ENCODE measurements at places on chromosomes 12 and 14. TPM values are rescaled to one million over a fixed set of nuclear protein-coding genes. Genes with fewer than 3 reads are reported as not detected.

Gene PZP
- not detected for total RNA-seq

Gene NEUROD4
- total RNA-seq = not detected

Gene BHLHE41
- total RNA-seq = 4.9 TPM

Gene TOMM20L
- not detected for total RNA-seq

Gene PTCSC3
- total RNA-seq = not detected

Gene KRT80
- 349 TPM for total RNA-seq

Gene ANAPC5
- 97.4 TPM for total RNA-seq

Gene EIF2S3B
- 0.51 TPM for total RNA-seq

Gene LTB4R2
- 150 TPM for total RNA-seq

Gene KRT82
- total RNA-seq = not detected

Gene SYNDIG1L
- total RNA-seq = 0.25 TPM

GRCh38 chr12:87870493-87871460 lies 158.4 kb downstream of the C12orf50 start:
- no peak for DNase-seq

DNA sequence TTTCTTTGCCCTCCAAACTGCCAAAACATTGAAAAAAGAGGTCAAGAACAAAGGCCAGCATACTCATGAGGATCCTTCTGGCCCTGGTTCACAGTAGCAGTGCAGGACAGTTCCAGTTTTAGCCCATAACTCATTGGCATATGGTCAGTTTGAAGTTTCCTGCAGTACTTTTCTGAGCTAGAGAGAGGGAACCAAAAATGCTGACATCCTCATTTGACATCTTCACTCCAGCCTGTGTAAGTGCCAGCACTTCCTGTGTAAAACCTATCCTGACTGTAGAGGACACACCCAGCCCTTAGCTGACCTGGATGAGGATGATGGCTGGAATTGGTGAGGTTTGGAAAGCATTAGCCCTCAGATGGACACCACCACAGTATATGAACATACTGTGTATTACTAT lies 84.1 kb downstream of the FGD4 start:
- DNase-seq = no peak

DNA sequence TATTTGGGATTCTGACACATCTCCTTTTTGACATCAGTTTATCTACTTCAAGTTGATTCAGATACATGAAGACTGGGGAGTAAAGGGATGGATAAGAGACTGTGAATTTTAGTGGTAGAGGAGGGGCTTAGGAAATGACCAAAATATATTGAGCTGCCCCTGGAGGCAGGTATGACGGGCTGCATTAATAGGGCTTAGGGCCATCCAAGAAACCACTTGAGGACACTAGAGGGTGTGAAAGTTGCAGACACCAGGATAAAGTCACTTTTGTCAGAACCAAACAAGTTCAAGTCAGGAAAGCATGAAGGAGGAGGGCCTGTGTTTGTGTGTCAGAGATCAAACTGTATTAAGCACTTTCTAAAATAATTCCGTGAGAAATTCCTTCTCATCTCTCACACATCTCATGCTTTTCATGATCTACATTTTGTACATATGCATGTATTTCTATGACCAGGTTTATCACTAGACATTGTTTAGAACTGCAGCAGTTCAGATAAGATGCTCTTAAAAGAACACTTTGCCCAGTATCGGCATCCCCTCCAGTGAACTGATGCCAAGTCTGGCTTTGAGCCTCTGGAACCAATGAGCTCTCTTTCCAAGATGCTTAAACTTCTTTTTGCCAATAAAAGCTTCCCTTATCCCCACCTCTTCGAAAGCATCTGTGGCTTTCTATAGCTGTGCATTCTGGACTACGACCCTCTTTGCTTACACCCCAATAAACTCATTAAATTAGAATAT lies 136.9 kb downstream of the SLC38A1 start:
- DNase-seq = no peak

GRCh38 chr14:67533754-67534085 lies 630 bp downstream of the PLEKHH1 start:
- no peak for DNase-seq

DNA sequence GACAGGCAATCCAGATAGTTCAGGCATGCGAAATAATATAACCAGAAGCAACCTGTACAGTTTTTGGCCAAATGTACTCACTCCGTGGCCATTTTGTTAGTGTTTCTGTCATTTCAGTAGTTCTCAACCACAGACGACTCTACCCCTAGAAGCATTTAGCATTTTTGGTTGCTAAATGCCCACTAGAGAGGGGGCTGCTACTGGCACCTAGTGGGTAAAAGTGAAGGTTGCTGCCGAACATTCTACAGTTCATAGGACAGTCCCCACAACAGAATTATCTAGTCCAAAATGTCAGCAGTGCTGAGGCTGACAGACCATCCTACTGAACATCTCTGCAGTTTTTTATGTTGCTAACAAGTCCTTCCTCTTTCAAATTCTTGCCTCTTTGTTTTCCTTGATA lies 107.4 kb downstream of the TSHR start:
- no peak for DNase-seq

DNA sequence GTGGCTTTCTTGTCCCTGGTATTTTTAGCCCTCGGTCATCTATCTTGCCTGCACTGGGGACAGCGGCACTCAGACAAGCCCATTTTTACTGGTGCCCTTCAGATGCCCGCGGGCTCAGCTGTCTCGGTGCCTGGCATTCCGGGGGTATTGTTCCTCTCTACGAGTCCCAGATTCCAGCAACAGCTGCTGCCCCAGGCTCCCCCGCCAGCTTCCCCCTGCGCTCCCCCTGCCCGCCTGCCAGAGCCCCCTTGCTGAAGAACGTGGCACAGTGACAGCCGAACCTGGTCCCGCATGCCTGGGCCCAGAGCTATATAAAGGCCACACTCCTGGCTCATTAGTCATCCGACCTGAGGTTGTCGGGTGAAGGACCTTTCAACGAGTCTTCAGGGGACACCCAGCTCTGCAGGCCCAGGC lies 10.9 kb upstream of the MYL2 start:
- peak; percentile 73 for DNase-seq

DNA sequence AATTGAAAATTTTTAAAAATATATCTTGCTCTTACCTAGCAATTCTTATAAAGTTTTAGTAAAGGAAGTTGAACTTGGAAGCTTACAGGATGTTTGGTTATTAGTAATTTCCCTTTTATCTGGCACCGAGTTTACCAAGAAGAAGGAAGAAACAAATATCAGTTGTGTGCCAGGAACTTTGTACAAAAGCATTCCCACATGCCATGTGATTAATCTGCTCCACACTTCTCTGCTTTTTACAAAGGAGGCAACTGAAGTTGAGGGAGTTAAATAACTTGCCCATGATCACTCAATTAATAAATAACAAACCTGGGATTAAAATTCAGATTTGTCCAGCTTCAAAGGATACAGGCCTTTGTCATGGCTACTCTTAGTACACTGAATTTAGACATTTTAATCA lies 122.5 kb upstream of the BCAT1 start:
- no peak for DNase-seq

- DNase-seq = no peak
These were observed 117.5 kb downstream of the ANO2 start for GRCh38 chr12:5827591-5827990.

DNA sequence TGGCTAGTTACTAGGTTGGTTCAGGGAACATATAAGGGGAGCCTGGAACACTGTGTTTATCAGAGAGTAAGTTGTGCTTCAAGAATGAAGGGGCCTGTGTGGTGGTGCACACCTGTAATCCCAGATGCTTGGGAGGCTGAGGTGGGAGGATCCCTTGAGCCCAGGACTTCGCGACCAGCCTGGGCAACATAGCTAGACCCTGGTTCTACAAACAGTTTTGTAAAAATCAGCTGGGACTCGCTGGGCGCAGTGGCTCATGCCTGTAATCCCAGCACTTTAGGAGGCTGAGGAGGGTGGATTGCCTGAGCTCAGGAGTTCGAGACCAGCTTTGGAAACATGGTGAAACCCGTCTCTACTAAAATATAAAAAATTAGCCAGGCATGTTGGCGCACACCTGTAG lies 42.1 kb upstream of the GPR132 start:
- DNase-seq = no peak

DNA sequence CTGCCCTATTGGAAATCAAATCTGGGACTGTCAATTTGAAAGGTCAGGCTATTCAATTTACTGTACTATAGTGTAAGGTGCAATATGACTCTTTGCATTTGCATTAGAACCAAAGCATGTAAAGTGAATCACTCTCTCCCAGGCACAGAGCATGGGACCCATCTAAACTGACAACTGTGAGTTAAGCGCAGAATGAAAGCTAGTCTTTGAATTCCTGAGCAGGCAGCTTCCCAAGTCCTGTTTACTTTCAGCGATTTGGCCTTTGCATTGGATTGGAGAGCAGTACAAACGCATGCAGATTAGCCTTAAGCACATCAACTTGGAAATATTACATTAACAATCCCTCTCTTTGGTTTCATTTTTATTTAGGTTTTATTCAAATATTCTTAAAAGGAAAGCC lies 74.6 kb downstream of the RERG start:
- DNase-seq = no peak

DNA sequence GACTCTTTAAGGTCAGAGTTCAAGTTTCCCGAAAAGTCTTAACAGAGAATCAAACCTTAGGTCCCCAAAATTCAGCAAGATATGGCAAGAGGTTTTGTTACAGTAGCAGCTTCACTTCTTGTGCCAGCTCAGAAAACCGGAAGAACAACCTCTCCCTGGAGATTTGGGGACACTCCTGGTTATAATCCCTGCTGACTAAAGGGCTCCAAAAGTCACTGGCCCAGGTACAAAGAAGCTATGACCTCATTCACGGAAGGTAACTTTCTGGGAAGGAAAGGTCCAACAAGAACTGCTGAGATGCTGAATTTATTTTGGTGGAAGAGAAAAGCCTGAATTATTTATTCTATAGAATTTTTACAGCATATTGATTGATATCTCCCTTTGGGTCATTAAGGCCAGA lies 55.6 kb upstream of the DIO2 start:
- DNase-seq = no peak

DNA sequence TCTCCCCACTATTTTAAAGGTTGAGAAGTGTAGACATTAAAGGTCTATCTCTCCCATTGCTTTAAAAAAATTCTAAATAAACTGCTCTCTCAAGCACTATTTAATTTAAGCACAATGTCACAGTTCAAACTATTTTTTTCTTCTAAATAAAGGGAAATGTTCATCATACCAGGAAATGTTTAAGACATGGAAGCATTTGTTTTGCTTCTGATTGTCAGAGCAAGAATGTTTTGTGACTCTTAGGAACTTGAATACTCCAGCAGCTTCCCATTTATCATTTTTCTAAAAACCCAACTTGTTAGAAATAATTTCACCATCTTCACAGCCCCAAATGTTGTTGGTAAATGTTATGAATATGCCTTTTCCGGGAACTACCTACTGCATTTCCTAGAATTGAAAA lies 121.8 kb upstream of the NTF3 start:
- no peak for DNase-seq

- DNase-seq = no peak
These were observed 111.0 kb upstream of the NCOR2 start for GRCh38 chr12:124678421-124678893.

GRCh38 chr14:30610787-30611343 lies 11.3 kb upstream of the SCFD1 start:
- peak; percentile 86 for DNase-seq

DNA sequence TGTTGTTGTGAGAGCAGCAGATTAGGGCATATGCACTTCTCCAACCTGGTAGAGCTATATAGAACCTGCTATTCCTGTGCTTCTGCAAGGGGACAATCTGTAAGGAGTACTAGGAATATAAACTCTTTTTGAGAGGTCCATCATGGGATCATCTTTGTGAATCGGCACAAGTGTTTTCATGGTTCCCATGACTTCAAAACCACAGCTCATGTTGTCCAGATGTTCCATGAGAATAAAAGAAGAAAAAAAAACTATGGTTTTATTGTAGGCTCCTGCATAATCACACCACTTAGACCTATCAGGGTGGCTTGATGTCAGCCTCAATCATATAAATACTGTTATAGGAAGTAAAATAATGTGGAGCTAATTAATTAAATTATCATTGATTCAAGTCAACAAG lies 311.4 kb upstream of the ATP2B1 start:
- no peak for DNase-seq

DNA sequence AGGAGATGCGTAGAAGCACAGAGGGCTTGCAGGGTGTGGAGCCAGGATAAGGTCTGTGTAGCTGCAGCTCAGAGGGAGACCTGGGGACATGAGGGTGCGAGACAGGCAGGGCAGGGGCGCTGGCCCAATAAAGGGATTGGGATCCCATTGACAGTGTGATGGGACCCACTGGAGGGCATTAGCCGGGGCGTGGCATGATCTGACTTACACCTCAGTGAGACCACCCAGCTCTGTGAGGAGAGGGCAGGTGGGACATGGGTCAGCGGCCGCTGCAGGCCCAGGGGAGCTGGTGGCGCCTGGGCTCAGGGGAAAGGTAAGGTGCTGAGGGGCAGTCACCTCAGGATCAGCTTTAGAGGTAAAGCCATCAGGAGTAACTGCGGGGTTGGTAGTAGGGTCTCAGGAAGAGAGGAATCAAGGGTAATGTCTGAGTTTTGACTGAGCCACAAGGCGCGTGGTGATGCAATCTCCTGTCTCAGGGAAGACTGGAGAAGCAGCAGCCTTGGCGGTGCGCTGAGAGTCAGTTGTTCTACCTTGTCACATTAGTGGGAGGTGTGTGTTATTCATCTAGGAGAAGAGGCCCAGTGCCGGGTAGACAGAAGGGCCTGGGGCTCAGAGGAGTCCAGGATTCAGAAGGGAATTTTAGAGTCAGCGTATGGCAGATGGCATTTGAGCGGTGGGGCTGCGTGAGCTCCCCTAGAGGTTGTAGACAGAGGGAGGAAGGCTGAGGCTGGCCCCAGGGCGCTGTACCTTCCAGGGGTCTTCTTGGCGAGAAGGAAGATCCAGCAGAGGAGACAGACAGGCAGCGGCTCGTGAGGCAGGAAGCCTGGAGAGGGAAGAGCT lies 30.8 kb upstream of the BDKRB2 start:
- no peak for DNase-seq

- no peak for DNase-seq
These were observed 553.0 kb downstream of the SLC16A7 start for GRCh38 chr12:60148831-60149230.

DNA sequence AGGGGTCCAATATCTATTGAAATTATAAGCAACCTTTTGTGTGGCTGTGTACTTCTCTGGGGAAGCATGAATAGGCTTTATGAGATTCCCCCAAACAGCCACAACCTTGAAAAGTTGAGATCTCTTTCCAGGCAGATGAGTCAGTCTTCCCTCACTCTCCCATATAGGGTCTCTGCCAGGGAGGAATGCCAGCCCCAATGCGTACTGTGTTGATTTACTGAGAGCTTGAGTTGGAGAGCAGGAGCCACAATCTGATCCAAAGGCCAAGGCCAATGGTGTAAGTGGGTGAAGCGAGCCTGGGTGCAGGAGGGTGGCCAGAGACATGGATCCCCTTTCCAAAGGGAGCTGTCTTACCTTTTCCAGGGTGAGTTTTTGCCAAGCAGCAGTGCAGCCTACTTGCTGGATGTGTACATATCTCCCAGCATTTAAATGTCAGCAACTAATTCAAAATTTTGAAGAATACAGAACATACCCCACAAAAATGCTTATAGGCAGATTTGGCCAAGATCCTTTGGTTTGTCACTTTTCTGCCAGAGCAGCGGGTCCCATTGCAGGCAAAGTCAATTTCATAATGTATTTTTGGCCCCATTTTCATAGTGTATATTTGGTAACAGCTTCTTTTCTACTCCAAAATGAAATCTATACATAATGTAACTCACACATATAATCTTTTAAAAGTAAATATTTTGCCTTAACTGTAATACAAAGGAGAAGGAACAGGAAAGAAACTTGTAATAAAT lies 88.2 kb downstream of the TBC1D30 start:
- no peak for DNase-seq

GRCh38 chr12:47408171-47408871 lies 297.5 kb downstream of the RPAP3 start:
- no peak for DNase-seq

- DNase-seq = no peak
These were observed 160.4 kb downstream of the CACNA1C start for GRCh38 chr12:2212971-2213869.
